Peyer's patch (tissue), 4 donors: ENCODE measurements at places on chromosomes 11 and 22. TPM values are rescaled to one million over a fixed set of nuclear protein-coding genes. Genes with fewer than 3 reads are reported as not detected.

Gene SNX32
- 6.4 TPM for total RNA-seq

Gene MS4A15
- total RNA-seq: 1.6 TPM

Gene OR8D1
- total RNA-seq: not detected

Gene FZD4
- total RNA-seq: 9.5 TPM

Gene EFEMP2
- total RNA-seq: 14.0 TPM

Gene MS4A14
- total RNA-seq: 0.70 TPM

Gene LRRC32
- 4.0 TPM for total RNA-seq

Gene F2
- total RNA-seq: not detected

Gene KDELR3
- total RNA-seq: 18.2 TPM

Gene TNNT3
- not detected for total RNA-seq

Gene CSF2RB
- total RNA-seq: 24.8 TPM

Gene TCN1
- not detected for total RNA-seq

Gene MS4A7
- total RNA-seq: 23.5 TPM

Gene NPAS4
- total RNA-seq: not detected

Gene OMP
- 30.3 TPM for total RNA-seq

Gene CRACR2B
- total RNA-seq: 175 TPM

Gene C11orf97
- not detected for total RNA-seq

Gene LDHA
- 552 TPM for total RNA-seq

Gene FAM118B
- 26.4 TPM for total RNA-seq
